Suppressor macrophage (primary cell): ENCODE measurements at places on chromosomes 1 and 21.

- no peak for DNase-seq
Measured at GRCh38 chr21:33800753-33801423, 114.7 kb downstream of the ATP5PO start.

GRCh38 chr21:42081138-42081537 is 10.0 kb downstream of the UMODL1 start:
- DNase-seq, result peak; percentile 85

DNA sequence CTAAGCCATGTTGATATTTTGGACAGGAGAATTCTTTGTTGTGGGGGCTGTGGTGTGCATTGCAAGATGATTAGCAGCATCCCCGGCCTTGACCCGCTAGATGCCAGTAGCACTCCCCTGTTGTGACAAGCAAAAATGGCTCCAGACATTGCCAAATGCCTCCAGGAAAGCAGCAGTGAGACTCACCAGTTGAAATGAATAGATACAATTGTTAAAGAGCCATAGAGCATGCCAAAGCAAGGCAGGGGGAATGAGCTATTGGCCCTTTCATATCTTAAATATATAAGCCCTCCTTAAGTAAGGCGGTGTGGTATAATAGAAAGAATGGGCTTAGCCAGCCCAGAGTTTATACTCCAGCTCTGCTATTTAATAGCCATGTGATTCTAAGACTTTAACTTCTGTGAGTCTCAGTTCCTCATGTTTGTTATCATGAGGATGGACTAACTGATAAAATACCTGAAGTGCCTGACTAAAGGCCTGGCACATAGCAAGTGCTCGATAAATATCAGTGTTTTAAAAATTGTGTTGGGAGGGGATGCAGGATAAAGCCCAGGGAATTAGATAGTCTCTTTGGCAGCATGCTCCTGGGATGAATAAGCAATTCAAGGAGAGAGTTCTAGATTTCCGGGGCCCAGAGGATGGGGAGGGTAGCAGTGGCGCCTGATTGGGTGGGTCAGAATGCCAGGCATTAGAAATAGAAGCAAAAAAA is 21.1 kb upstream of the RGS4 start:
- no peak for DNase-seq

DNA sequence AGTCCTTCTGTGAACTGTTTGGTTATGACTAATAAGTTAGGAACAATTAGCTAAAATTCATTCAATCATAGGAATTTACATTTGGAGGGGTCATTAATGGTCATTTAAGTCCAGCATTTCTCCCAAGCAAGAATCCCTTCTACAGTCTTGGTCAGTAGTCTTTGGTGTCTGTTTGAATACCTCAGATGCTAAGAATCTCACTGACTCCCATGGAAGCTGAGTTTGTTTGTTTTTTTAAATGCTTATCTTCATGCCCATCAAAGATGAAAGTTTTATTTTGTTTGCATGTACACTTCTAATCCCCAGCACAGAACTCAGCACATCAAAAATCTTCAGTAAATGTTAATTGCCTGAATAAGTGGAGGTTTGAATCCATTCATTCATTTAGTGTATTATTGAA is 41.3 kb upstream of the SLC44A3 start:
- DNase-seq, result no peak

GRCh38 chr1:204190212-204191211 is 5.8 kb downstream of the KISS1 start:
- peak; percentile 77 for DNase-seq

GRCh38 chr1:37672136-37672870 is 20.0 kb upstream of the CDCA8 start:
- no peak for DNase-seq

DNA sequence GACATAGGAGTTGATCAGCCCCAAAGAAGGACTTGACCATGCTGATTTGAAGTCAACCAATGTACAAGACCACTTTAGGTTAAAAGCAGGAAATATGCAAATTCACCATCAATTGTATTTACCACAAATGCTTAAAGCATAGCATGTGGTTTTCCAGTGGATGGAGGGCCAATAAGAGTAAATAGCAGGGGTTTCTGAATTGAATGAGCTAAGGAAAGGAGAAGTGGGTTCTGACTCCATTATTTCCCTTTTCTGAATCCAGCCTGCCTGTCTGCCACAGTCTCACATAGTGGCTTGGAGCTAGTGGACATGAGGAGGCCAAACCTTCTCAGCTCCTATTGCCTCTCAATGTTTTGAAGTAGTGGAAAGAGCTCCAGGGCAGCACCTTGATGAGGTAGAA is 7.2 kb upstream of the TNFSF18 start:
- peak; percentile 30 for DNase-seq

- DNase-seq, result no peak
Measured at GRCh38 chr21:45504021-45504515, 38.2 kb downstream of the SLC19A1 start.

DNA sequence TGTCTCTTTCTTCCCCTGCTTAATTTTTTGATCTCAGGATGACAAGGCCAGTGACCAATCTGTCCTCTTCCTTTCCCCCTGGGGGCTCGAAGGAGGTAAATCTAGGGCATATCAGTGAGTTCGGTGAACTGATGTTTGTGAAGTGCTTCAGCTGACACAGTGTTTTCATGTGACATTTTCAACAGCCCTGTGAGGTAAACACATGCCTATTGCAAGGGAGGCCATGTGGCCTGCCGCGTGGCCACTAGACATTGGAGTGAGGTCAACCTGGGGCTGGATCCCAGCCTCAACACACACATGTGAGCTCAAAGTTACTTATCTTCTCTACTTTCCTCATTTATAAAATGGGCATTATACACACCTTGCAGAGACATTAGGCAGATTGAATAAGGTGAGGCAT is 126.3 kb downstream of the PLPP3 start:
- no peak for DNase-seq

- no peak for DNase-seq
Measured at GRCh38 chr1:230861970-230862595, 6.2 kb downstream of the C1orf198 start.

GRCh38 chr1:161158316-161159010 is 837 bp upstream of the USP21 start:
- DNase-seq, result no peak

DNA sequence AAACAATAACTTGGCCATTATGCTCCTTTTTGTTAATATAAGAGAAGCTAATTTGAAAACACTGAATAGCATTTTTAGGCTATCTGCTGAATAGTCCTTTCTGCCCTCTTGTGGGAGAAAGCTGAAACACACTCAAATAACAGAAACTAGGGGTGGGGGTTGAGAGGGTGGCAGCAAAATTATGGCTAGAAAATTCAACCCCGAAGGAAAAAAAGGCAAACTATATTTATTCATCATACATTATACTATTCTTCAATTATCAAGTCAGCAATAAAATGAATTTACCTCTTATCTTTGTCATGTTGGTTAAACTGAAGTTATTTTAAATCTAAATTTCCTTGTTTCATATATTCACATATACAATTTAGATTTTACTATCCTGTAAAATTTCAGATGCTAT is 255.9 kb downstream of the FAF1 start:
- peak; percentile 38 for DNase-seq

- DNase-seq, result no peak
Measured at GRCh38 chr1:187010571-187011309, 182.0 kb downstream of the PLA2G4A start.

GRCh38 chr1:193368302-193368701 is 181.9 kb upstream of the B3GALT2 start:
- peak; percentile 40 for DNase-seq

DNA sequence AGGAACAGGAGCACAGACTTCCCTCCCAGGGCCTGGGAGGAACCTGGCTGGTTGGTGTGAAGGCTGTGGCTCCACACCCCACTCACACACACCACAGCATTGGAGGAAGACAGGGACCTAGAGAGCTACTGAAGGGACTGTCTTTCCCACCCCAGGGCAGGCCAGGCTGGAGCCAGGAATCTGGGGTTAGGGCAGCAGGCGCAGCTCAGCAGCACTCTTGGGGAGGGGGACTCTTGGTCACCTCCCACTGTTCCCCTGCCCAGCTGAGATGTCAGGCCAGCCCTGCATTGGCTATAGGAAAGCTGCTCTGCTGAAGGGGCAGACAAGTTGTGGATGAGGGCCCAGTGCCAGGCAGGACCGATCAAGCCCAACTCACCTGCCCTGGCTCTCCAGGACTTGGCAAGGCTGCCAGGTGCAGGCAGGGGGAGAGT is 1.6 kb upstream of the PLEKHA6 start:
- DNase-seq, result peak; percentile 13

GRCh38 chr1:145795257-145795881 is 28.5 kb downstream of the RNF115 start:
- no peak for DNase-seq

GRCh38 chr1:116820369-116820768 is 66.1 kb downstream of the CD2 start:
- no peak for DNase-seq

DNA sequence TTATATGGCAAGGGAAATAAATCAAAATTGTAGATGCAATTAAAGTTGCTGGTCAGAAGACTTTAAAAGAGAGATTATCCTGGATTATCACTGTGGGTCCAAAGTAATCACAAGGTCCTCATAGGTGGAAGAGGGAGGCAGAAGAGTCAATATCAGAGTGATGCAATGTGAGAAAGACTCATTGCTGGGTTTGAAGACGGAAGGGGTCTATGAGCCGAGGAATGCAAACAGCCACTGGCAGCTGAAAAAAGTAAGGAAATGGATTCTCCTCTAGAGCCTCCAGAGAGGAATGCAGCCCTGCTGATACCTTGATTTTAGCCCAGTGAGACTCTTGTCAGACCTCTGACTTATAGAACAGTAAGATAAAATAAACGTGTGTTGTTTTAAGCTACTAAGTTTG is 59.8 kb upstream of the MUTYH start:
- no peak for DNase-seq

DNA sequence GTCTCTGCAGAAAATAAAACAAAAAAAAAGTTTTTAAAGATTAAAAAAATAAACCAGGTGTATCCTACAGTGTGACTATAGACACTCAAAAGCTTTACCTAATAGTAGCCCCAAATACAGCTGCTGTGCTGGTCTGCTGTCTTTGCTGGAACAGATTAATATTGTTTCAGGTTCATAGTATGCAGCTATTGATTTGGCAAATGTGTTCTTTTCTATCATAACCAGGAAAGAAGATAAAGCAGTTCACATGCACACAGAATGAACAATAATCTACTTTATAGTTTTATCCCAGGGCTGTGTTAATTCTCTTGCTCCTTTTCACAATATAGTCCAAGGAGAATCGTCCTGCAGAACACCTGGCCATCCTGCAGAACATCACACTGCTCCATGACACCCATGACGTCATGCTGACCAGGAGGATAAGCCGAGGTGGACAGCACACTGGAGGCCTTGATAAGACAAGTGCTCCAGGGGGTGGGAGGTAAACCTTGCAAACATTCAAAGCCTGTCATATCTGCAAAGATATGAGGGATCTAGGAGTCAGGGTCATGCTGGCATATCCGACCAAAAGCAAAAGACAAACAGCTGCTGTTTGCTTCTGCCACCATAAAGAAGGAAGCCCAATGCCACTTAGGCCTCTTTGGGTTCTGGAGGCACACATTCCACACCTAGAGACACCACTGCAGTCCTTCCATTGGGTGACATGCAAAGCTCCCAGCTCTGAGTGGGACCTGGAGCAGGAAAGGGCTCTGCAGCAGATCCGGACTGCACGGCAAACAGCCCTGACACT is 86.1 kb upstream of the SLC2A1 start:
- no peak for DNase-seq

DNA sequence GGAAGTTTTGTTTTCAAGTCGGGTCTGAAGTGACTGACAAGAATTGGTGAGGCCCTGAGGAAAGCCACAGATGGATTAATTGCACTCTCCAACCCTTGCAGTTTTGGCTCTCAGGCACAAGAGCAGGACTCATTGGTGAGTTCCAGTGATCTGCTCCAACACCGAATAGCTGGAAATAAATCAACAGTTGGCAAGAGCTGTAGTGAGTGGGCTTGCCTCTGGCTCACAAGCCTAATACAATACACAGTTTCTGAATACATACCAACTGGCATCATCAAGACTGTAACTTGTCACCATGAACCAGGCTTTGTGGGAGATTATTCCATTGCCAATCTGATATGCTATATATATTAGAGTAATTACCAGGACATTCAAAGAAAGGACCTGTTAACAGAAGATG is 131.6 kb downstream of the GRIK1 start:
- DNase-seq, result no peak

- peak; percentile 24 for DNase-seq
Measured at GRCh38 chr21:35538386-35538785, 489.3 kb upstream of the RUNX1 start.

DNA sequence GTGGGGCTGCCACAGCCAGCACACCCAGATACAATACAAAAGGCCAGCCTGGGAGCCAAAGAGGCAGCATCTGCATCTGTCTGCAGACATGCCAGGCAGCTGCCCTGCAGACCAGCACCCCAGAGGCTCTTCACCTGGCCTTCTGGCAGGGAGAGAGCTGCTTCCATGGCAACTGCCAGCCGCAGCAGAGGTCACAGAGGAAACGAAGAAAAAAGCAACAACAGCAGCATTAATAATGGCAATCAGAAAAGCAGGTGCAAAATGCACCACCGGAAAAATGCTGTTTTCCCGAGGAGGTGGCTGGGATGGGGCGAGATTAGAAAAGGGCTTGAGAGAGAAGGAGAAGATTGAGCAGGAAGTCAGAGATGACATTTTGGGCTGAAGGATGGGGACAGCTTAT is 309.5 kb downstream of the PCP4 start:
- DNase-seq, result no peak

- no peak for DNase-seq
Measured at GRCh38 chr1:15063346-15063745, 90.2 kb upstream of the TMEM51 start.

- DNase-seq, result no peak
Measured at GRCh38 chr1:84711121-84711520, 20.9 kb upstream of the SSX2IP start.

DNA sequence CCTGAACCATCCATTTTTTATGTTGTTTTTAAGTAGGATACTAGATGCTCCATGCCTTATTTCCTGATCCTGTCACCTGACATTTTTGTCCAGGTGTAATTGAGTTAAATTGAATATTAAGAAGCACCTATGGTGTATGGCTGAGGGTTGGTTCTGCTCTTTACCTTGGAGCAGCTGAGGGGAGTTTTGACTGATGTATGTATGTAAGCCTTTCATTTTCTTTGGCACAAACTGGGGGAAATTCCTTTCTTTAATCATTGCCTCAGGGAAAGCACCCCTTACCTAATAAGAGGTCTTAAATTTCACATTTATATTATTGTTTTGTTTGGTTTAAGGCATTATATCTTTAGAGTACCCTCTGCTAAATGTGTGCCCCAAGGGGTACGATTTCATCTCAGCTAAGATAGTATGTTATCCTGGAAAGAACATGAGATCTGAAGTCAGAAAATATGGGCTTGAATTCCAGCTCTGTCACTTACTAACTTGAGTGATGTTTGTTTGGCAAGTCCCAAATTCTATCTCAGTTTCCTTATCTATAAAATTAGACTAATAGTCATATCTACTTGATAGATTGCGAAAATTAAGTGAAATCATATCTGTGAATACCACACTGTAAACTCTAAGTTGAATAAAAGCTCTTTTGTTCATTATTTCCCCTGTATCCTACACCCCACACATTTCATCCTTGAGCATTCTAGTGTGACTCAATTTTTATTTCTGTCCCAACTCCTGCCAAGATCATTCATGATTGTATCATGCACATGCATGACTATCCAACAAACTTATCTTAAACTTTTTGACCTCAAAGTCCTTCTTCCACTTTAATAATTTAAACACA is 57.7 kb upstream of the NUF2 start:
- DNase-seq, result no peak
